Stimulated activated CD4-positive, alpha-beta T cell treated with anti-CD3 and anti-CD28 coated beads, Interleukin-1b, Interleukin-23, amount 100 ng/mL, for 24 hours (primary cell): ENCODE measurements at places on chromosomes 13 and 19.

- no peak for DNase-seq
These were observed 942.4 kb upstream of the PCDH20 start for GRCh38 chr13:62357887-62358645.

GRCh38 chr13:42985312-42986175 is 6.5 kb downstream of the EPSTI1 start:
- no peak for DNase-seq

DNA sequence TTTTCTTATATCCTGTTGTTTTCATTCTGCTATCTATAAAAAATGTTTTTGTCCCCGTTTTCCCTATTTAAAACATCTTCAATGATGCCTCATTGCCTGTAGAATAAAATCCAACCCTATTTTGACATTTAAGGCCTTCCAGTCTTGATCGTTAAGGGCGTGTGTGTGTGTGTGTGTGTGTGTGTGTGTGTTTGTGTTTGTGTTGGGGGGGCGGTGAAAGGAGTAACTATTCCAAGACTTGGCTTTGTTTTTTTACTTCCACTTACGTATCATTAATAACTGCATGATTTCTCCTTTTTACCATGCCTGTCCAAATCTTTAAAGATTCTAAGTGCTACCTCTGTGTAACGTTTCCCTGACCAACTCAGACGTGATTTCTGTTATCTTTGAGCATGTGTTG is 784 bp downstream of the PIBF1 start:
- no peak for DNase-seq

- DNase-seq = no peak
These were observed 80.1 kb downstream of the IPO5 start for GRCh38 chr13:98033277-98034247.

GRCh38 chr19:609004-609346 is 19.3 kb downstream of the HCN2 start:
- DNase-seq = no peak

DNA sequence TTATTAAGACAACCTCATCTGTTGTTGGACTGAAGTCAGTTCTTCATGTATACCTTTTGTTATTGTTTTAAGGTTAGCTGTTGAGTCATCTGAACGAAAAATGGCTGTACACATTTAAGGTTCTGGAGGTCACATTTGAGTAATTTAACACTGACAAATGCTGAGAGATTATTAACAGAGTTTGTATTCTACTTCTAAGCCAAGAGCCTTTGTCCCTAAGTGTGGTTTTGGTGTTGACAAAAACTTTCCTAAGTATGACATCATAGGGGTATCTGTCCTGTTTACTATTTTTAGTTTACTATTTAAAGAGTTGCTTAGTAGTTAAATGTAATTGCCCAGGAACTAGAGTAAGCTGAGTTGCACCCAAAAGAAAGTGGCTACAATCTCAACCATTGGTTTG is 71.9 kb downstream of the CDK8 start:
- no peak for DNase-seq

- DNase-seq = no peak
These were observed 31.9 kb upstream of the ZNF83 start for GRCh38 chr19:52670046-52670445.

DNA sequence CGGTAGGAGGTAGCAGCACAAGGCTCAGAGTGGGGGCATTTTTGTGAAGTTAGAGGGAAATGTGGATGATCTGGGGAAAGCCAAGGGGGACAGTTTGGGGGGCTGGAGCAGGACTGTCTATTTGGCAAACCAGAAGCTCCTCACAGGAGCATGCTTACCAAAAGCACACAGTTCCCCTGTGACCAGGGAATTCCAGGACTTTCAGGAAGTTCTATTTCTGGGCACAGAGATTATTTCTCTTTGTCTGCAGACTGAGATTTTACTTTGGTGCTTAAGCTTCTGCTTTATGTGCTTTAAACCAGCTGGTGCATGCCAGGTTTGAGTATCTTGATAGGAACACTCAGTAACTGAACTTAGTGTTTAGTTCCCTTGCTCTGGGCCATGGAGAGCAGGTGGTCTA is 525.3 kb downstream of the DIAPH3 start:
- no peak for DNase-seq

- no peak for DNase-seq
These were observed 17.4 kb upstream of the POMP start for GRCh38 chr13:28641600-28641926.

GRCh38 chr19:1488282-1488601 is 1.9 kb downstream of the PCSK4 start:
- DNase-seq = no peak

- no peak for DNase-seq
These were observed 118.1 kb upstream of the FNDC3A start for GRCh38 chr13:48857576-48857975.

DNA sequence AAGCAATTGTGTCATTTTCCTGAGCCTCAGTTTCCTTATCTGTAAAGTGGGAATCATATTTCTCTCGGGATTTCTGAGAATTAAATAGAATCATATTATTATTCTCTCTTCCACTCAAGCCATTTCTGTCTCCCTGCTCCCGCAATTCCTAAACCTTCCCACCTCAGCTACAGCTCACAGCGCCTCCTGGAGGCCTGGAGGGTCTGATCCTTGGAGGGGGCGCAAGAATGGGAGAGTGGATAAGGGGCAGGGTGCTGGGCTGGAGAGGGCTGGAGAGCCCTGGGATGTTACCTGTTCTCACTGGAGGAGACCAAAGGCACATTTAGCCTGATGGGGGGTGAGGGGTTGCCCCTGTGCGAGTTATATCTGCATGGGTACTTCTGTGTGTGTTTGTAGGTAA is 31.1 kb upstream of the CYP2S1 start:
- no peak for DNase-seq

DNA sequence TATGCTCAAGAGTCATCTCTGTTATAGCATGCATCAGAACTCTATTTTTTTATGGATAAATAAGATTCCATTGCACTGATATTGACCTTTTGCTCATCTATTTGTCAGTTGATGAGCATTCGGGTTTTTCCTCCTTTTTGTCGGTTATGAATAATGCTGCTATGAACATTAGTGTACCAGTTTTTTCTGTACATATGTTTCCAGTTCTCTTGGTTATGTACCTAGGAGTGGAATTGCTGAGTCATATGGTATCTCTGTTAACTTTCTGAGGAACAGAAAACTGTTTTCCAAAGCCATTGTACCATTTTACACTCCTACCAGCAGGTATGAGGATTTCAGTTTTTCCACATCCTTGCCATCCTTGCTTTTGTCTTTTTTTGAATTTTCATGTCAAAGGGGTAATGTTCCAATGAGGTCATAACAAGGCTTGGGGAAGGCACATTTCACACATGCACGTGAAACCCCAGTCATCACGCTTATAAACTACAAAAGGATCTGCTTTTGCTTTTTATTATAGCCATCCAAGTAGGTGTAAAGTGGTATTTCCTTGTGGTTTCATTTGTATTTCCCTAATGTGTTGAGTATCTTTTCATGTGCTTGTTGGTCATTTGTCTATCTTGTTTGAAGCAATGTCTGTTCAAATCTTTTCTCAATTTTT is 14.6 kb downstream of the KBTBD7 start:
- DNase-seq = no peak

GRCh38 chr13:47397739-47398138 is 500.9 kb upstream of the HTR2A start:
- no peak for DNase-seq

GRCh38 chr19:32200312-32201038 is 144.9 kb upstream of the ZNF507 start:
- DNase-seq = no peak

- no peak for DNase-seq
These were observed 5.4 kb downstream of the LMTK3 start for GRCh38 chr19:48506138-48506733.

GRCh38 chr19:3893509-3894179 is 13.2 kb downstream of the ATCAY start:
- DNase-seq = no peak

- DNase-seq = no peak
These were observed 47.9 kb upstream of the TMTC4 start for GRCh38 chr13:100722517-100722916.

DNA sequence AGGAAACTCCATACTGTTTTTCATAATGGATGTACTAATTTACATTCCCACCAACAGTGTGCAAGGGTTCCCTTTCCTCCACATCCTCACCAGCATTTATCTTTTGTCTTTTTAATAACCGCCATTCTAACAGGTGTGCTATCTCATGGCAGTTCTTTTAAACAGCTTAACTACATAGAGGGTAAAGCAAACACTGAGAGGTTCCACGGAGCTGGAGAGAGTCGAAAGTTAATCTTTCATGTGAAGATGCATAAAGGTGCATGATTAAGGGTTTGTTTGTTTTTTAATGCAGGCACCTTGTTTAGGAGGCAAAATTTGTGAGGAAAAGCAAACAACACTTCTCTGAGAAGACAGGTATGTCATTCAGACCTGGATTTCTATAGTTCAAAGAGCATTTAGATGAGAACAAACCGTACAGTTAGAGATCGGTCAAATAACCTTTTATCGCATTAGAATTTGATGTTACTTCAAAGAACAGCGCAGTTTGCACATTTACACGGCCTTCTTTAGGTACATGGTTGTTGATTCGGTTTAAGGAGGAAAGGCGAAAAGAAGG is 193.9 kb downstream of the RBM26 start:
- DNase-seq = no peak

DNA sequence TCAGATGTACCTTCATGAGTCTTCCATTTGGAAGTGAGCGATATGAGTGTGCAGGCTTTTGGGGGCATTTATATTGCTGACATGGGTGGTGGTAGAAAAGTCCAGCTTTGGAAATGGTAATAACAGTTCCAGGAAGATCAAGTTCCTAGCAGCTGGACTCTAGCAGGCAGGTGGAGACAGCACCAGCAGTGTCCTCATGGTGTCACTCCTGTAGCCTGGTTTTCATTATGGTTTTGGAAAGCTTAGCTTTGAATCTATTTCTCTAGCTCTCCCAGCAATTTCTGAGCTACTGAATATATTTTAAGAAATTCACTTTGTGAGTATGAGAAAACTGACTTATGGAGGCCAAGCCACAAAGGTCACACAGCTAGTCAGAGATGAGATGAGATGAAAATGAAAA is 523.2 kb upstream of the HTR2A start:
- DNase-seq = no peak

DNA sequence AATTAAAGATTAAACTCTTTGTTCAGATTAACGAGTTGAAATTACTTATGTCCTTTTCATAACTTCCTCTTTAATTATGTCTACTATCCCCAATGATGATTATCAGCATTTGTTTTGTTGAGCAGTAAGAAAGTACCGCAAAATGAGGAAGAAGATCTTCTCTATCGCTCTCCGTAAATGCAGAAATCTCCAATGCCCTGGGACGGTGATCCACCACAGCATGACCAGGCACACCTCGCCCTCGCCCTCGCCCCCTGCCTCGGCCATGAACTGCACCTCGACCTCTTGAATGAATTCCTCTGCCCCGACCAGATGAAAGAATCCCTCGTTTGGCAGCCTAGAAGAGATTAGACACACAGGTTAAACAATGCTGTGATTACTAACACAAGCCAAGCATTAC is 69.1 kb downstream of the RBM26 start:
- no peak for DNase-seq

DNA sequence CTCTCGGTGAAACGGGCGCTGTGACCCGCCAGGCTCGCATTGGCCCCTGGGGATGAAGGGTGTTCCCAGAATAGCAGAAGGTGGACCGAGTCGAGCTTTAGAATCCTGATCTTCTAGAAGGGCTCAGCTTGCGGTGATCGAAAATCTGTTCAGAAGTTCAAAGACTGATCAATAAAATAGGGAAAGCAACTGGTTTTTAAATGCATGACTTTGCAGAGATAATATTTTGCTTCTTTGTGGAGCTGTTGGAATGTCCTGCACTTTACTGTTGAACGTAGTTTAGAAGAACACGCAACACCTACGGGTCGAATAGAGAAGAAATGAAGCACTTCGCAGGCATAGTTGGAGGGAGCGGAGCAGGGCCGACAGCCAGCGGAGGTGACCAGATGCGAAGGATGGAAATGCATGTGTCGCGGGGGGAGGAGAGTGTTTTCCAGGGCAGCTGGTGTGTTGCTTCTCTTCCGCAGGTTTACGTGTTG is 766 bp downstream of the CEBPG start:
- DNase-seq = no peak

GRCh38 chr13:85538957-85539356 is 260.3 kb downstream of the SLITRK6 start:
- no peak for DNase-seq

DNA sequence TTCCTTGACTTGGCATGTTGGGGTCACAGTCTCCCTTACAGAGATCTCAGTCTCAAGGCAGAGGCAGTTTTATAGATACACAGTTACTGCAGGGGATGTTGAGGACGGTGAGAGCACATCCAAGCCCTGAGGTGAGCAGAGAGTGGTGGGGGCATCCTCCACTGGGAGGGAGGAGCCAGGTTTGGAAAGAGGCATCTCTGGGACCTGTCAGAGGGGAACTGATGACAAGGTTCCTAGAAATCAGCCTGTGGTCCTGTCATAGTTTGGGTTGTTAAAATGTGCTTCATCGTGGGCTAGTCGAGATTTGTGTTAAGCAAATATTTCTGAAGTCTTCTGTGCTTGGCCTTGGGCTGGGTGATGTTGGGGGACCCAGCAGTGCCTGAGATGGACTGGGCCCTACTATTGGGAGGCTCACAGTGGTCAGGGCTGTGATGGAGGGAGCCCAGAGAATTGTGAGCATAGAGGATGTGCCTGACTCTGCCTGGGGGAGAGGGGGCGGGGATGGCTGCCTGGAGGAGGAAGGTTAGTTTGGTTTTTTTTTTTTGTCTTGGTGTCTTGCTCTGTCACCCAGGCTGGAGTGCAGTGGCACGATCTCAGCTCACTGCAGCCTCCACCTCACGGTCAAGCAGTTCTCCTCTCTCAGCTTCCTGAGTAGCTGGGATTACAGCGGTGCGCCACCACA is 3.9 kb downstream of the SUPT5H start:
- no peak for DNase-seq

- no peak for DNase-seq
These were observed 648.3 kb upstream of the SLITRK6 start for GRCh38 chr13:86447479-86447878.

- no peak for DNase-seq
These were observed 429.3 kb upstream of the NBEA start for GRCh38 chr13:34512817-34513216.

- DNase-seq = no peak
These were observed 250 bp downstream of the SPRY2 start for GRCh38 chr13:80340651-80341100.

- no peak for DNase-seq
These were observed 340.7 kb upstream of the HTR2A start for GRCh38 chr13:47237571-47237970.

GRCh38 chr13:20370815-20371421 is 138.8 kb upstream of the GJB6 start:
- DNase-seq = no peak

- no peak for DNase-seq
These were observed 11.6 kb downstream of the WIZ start for GRCh38 chr19:15438124-15438496.

DNA sequence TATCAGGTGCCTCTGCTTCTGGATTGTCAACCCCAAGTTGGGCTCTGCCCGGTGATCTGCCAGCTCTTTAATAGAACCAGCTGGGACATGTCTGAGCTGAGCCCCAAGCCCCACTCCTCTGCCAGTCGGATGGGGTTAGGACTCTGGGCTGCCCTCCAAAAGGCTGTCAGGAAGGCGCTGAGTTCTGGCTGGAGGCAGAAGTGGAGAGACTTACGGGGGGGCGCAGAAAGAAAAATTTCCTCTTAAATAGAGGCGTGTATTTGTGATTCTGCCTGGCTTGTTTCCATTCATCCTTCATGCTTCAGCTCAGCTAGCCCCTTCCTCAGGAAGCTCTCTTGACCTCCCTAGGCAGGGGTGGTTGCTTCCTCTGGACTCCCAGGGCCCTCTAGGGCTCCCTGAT is 985 bp upstream of the KCNK6 start:
- DNase-seq = no peak
